ENCODE measurements at places on chromosomes 16 and 17.

DNA sequence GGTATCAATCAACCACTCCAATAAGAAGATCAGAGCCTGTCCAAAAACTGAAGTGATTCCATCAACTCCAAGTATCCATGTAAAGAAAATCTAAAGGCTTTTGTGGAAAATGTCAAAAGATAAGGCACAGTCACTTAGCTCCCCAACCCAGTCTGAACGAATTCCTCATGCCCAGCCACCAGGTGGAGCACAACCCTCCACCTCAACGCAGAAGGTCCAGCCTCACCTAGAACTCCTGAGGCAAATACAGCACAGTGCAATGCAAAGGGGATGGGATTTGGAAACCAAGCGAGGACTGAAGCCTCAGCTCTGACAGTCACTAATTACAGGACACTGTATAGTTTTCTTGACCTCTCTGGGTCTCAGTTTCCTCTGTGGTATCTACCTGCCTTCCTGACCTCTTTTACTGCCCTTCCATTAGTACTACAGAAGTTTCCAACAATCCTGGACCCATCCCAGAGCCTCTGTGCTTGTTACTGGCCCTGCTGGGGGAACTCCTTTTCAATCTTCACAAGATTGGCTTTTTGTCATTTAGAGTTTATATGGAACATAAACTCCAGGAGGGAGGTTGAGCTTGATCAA, 2.0 kb downstream of the NCBP3 start:
- DNase-seq: no peak

- no peak for DNase-seq
Measured at GRCh38 chr17:73013301-73013700, 79.2 kb downstream of the SLC39A11 start.

DNA sequence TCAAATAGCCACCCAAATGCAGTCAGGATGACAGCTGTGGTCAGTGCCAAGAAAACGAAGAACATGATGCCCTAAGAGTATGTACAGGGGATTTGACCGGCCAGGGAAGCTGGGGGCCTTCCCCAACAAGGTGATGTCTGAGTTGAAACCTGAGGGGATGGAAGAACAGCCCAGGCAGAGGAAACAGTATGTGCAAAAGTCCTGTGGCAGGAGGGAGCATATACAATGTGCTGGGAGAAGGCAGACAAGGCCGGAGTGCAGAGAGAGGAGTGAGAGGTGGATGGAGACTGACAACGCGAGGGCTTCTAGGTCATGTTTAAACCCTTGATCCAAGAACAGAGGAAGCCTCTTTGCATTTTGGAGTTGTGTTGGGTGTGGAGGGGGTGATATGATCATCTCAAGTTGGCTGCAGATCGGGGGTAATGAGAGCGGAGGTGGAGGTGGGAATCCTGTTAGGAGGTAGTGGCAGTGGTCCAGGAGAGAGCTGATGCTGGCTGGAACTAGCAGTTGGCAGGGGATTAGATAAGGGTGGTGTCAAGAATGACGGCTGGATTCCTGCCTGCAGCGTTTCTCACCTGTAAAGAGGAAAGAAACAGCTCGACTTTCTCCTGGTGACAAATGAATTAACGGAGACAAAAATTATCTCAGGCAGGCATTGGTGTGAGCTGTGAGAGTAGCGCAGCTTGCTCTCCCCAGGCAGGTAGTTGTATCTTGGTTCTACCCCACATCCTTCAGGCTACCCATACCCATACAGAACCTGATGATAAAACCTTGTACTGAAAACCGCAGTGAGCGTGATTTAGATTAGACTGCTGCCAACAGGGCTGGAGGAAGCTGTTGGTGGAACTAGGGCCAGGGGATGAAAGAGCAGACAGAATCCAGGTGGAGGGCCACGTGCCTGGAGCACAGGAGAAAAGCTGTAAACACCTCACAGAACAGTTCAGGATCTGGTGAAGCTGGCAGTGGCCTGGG, 37.2 kb upstream of the NGFR start:
- no peak for DNase-seq

- DNase-seq: no peak
Measured at GRCh38 chr16:22627043-22627442, 116.4 kb downstream of the NPIPB5 start.

- DNase-seq: no peak
Measured at GRCh38 chr17:35748341-35748841, 4.6 kb downstream of the GAS2L2 start.

DNA sequence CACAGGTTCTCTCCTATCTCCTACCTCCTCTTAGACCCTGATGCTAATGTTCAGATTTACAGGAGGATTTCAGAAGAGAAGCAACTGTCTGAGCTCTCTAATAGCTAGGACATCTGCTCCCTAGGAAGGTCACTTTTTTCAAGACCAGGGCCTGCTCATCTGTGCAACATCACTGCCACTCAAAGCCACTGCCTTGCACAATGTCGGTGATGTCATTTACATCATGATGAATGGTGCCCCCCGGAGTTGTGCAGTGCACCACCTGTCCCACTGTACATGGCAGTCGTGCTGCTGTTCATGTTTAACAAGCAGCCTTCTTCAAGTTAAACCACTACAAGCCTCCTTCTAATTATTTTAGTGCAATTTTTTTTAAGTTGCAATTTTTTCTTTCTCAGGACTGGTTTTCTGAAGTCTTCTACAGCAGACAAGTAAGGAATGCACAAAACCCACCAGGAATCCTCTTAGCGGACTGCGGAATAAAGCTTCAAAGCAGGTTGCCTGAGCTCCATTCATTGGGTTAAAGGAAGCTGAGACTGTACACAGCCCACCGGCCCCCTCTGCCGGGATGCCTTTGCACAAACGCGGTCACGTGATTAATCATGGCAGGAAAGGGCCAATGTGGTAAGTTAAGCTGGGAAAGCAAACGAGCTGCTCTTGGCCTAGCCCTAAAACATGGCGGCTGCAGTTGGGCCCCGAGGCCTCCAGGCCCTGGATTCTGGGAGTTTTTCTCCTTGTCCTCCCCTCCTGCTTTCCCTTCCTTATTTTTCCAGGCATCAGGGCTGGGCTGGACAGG, 74.1 kb downstream of the MYH11 start:
- no peak for DNase-seq

DNA sequence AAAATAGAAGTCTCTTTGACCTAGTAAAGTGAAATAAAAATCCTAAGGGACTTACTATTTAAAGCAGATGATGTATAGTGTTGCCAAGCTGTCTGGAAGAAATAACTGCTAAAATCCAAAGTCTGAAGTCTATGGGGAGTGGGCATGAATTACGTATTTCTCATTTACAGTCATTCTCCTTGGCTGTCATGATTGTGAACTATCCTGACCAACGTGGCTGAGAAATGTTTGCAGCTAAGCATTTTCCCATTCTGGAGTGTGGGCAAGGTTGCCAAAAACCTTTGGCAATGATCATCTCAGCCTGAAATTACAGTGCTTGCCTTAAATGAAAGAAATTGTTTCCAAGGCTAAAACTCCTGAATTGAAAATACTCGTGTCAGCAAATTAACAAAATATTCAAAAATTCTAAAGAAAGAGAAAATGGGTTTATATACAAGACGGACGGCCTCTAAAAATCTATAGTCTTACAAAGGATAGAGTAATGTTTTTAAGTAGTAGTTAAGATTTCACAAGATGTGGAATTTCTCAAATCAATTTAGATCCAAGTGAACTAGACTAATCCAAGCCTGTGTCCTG, 77.0 kb downstream of the CACNG1 start:
- no peak for DNase-seq

- DNase-seq: no peak
Measured at GRCh38 chr17:37312137-37312923, 63.5 kb upstream of the C17orf78 start.

DNA sequence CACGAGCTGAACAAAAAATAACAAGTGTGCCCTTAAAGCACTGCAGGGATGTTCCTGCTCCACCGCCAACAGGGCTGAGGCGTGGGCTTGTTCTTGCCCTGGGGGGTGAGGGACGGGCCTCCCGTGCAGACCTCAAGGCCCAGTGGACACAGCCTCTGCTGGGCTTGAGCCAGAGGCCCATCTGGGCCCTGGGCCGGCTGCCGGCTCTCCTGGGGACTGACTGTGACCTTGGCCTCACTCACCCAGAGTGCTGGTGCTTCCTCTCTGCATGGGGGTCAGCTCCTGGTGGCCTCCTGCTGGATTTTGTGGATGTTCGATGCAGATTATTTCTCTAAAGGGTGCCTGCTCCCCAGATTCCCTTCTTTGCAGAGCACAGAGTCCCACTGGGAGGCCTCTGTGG, 54.2 kb upstream of the CDR2 start:
- no peak for DNase-seq

- no peak for DNase-seq
Measured at GRCh38 chr17:72282439-72283029, 161.7 kb downstream of the SOX9 start.

DNA sequence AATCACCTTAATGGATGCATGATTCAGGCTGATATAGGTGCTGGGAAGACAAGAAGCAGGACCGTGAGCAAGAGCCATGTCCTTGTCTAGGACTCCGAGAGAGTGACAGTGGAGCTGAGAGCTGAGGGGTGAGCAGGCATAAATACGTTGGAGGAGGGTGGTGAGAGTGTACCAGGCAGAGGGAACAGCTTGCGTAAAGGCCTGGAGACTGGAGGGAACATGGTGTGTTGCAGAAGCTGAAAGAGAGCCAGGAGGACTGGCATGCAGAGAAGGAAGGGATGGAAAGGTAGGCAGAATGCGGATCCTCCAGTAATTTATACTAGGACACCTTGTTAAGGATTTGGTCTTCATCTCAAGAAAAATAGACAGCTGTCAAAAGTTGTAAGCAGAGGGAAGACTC, 653.2 kb downstream of the HS3ST4 start:
- no peak for DNase-seq

GRCh38 chr16:50588276-50588675, 40.1 kb downstream of the NKD1 start:
- DNase-seq: no peak
